ENCODE measurements at places on chromosomes 7 and 10.

- no peak for DNase-seq
These were observed 17.9 kb upstream of the LARP4B start for GRCh38 chr10:949446-949845.

- no peak for DNase-seq
These were observed 1035.6 kb upstream of the PHF14 start for GRCh38 chr7:9937944-9938631.

DNA sequence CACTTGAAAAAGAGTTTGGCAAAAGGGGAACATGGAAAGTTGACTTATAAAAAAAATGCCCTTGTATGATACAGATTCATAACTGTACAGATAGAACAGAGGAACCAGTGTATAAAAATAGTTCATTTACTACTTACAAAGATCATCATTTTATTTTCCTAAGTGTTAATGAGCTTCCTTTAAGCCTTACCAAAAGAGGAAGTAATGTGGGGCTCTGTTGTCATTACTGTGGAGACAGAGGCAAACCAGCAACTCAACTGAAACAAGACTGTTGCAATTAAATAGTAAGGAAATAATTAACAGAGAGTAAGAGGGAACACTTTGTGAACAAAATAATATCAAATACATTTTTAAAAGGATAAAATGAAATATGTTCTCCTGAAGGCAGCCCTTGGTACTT is 526.2 kb upstream of the ADARB2 start:
- DNase-seq = no peak

- DNase-seq = no peak
These were observed 7.7 kb downstream of the DIP2C start for GRCh38 chr10:681670-682318.

- DNase-seq = no peak
These were observed 374.0 kb downstream of the TNS3 start for GRCh38 chr7:47207956-47208355.

DNA sequence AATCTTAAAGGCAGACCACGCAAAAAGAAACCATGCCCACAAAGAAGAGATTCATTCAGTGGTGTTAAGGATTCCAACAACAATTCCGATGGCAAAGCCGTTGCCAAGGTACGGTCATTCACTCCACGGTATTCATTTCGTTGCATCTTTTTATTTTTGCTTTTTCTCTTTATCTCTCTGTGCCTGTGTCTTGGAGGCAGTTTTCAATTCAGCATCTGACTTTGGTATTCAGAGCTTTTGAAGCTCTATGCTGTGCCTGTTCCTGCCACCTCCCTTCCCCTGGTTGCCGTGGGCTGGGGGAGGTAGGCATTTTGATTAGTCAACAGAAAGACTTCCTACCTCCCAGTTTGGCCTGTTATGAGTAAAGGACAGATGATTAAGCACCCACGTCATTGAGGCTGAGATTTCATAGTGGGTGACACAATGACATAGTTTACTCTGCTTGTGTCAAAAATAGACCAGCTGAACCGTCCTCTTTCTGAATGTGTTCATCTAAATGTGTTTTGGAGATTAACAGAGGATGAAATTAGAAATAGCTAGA is 149.5 kb downstream of the ARID5B start:
- peak; percentile 50 for DNase-seq

DNA sequence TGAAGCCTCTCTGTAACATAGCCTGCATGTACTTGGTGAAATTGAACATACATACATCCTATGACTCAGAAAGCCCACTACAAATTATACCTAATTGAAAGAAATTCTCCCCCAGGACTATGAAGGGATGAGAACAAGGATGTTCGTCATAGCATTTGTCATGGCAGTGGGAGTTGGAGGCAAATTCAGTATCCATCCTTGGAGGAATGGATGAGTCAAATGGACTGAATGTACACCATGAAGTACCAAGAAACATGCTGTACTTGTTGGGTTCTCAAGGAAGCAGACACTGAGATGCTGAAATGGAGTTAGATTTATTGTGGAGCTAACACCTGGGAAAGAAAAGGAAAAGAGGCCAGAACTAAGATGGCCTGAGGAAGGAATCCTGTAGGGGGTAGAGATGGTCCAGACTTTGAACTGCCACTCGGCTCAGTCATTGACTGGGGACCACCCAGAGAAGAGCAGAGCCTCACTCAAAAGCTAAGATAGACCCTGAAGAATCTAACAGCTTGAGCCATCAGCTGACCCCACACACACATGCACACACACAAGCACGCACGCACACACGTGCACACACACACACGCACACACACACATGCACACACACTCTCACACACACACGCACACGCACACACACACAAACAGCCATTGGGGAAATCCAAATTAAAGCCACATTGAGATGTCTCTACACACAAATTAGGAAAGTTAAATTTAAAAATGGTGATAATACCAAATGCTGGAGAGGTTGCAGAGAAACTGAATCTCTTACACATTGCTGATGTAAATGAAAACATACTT is 22.3 kb downstream of the AOC1 start:
- DNase-seq = no peak

DNA sequence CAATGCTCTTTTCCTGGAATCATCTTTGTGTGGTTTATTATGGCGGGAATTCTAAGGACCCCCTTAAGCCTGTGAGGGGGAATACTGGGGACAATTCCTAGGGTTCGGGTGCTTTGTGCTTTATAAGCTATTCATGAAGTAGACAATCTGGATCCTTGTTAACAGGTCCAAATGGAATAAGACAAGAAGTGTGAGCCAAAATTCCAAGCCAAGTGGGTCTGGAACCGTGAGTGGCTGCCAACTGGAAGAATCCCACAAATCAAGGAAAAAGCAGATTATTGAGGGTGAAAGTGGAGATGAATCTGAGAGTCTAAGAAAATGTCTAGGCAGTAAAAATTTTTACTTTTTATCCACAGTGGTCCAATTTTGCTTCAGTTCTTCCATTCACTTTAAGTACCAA is 136.8 kb downstream of the MDFIC start:
- DNase-seq = no peak

- peak; percentile 39 for DNase-seq
These were observed 73.8 kb downstream of the PAXIP1 start for GRCh38 chr7:154929006-154929726.

DNA sequence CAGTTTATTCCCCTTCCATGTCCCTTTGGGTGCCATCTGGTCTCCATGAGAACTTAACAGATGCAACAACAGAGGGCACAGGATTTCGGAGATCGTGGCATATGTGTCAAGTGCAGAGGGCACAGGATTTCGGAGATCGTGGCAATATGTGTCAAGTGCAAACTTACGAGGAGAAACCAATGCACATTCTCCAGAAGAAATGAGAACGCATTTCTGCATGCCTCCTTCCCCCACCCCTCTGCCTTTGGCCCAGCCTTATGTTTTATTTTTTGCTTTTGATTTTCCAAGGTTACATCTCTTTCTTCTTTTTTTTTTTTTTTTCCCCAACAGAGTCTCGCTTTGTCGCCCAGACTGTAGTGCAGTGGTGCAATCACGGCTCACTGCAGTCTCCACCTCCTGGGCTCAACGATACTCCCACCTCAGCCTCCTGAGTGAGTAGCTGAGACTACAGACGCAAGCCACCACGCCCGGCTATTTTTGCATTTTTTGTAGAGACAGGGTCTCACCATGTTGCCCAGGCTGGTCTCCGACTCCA is 586 bp upstream of the ANKRD26 start:
- DNase-seq = no peak

GRCh38 chr10:79349072-79349491 is 1.8 kb downstream of the PPIF start:
- DNase-seq = no peak

- DNase-seq = peak; percentile 51
These were observed 19.7 kb upstream of the CCSER2 start for GRCh38 chr10:84308481-84309304.

- DNase-seq = no peak
These were observed 386.7 kb upstream of the NPVF start for GRCh38 chr7:25615003-25615402.

- no peak for DNase-seq
These were observed 176.4 kb downstream of the DNAJB6 start for GRCh38 chr7:157513162-157513621.

DNA sequence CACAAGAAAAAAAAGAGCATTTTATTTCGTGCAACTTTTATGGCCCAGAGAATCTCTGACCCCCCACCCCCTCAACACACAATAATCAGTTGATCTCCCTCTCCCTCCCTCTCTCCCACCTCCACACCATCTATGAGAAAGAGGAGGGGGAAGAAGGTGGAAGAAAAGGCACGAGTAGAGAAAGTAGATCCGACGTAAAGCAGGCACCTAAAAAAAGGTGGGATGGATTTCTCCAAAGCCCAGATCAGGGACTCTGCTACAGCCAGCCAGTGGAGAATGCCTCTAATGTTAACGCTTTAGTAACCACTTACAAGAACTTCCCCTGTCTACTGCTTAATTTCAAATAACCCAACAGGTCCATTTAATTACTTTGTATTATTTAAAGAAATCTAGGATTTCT is 24.4 kb downstream of the KMT2C start:
- DNase-seq = no peak

DNA sequence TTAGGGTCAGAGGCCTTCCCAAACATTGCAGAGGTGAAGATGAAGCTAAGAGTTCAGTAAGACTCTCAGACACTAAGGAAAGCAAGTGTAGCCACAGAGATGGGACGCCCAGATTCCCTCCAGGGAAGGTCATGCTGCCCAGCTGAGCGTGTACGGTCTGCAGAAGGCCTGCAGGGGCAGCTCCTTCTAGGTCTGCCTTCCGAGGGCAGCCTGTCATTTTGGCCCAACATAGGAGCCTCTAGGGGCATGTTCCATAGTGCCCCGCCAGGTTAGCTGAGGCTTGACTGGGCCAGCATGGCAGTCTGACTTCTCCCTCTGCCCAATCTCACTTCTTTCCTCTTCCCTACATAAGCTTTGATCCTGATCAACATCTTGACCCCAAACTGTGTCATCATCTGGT is 130.7 kb downstream of the PIP4K2A start:
- no peak for DNase-seq

- no peak for DNase-seq
These were observed 214.2 kb upstream of the ADO start for GRCh38 chr10:62590306-62590705.

GRCh38 chr10:101438881-101439391 is 85.0 kb downstream of the BTRC start:
- DNase-seq = no peak

- no peak for DNase-seq
These were observed 326.2 kb upstream of the KAT6B start for GRCh38 chr10:74500026-74500704.

- no peak for DNase-seq
These were observed 620 bp downstream of the BET1 start for GRCh38 chr7:94003446-94004023.

DNA sequence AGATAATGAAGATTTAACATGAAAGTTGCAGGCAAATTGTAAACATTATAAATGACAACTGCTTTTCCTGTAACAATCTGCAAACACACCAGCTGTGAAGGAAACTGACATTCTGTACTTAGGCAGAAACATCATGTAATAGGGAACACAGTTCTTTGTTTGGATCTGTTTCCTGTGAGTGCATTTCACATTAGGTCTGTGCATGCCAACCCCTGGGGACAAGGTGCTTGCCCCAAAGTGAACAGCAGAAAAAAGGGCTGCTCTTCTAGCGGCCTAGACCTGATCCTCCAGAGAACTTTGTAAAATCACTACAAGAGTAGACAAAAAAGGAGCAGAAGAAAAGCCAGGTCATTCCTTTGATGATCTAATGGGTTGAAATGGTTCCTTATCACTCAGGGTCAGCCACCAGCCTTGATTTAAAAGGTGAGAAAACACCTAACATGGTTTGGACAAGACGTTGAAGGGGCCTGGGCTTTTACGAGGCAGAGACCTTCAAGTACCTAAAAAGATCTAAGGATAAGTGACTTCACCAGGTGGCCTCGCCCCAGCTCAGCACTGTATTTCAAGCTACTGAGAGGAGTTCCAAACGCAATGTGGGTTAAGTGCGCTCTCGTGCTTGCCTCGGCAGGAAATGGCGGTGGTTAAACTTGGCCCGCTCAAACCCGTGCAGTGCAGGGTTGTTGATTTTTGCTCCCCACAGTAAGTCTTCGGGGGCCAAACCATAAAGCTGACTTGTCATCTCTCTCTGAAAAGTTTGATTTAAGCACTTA is 249.7 kb downstream of the CREB5 start:
- DNase-seq = no peak

DNA sequence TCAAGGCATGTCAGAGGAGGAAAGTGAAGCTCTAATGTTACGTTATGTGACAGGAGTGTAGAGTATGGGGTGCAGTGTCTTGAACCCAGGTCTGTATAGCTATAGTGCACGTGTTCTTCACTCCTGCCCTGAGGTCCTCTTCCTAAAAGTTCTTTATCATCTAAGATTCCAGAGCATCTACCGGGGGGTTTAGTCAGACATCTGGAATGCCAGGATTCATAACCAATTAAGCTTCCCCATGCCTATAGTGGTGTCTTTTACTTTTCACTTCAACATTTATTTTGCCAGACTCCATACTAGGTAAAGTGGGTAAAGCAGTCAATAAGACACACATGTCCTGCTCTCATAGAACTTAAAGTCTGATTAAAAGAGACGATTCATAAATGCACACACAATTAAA is 22.4 kb downstream of the PPP1R3C start:
- DNase-seq = no peak

DNA sequence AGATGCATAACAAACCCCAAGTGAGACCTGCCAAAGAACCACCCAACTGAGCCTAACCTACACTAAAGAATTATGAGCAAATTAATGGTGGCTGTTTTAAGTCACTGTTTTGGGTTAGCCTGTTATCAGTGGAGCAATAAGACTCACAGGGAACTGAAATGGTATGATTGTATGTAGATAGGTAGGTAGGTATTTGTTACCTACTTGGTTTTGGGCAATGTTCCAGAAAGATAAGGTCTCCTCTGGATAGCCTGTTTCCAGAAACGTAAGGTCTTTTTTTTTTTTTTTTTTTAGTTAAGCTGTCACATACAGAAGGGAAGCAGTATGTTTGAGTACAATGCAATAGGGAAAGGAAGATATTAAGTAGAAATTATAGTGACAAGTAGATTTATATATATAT is 47.6 kb downstream of the PSMC2 start:
- DNase-seq = no peak

DNA sequence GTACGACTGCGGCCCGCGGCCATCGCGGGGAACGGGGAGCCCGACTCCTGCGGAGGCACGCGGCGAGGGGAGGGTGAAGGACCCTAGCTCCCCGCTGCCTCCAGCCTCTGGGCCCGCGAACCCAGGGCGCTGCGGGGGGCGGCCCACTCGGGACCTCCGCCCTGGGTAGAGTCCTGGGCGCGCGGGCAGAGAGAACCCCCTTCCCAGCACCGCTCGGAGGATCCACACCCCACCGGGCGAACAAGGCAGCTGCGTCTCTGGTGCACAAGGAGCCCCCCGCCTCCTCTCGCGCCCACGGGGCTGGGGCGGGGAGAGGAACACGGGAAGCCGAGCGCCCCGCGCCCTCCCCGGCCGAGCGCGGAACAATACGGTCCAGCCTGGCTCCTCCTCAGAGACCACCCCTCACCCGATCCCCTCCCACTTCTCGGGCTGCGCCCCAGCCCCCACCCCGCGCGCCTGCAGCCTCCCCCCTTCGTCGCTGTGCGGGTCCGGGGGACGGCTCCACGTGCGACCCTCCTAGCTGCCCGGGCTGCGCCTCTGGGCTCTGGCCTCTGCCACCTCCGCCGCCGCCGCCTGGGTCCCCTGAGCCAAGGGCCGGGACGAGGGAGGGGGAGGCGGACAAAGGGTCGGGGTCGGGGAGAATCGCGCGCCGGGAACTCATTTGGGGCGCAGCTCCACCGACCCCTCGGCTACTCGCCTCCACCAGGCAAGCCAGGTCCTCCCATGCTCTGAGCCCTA is at the start of gene WDR86:
TSS of gene WDR86 (minus strand) at position 372 of the 738 bp plus-strand sequence. CDS start 449 bp downstream, outside the sequence.
- no peak for DNase-seq

- no peak for DNase-seq
These were observed 185.7 kb downstream of the TAX1BP1 start for GRCh38 chr7:27925573-27926201.
